ENCODE measurements at places on chromosomes 2 and 18.
A peak's percentile ranks its signal among the peaks of the same experiment; 100 is the strongest.

- peak; percentile 36 for DNase-seq
Measured at GRCh38 chr2:177541258-177541991, 148.9 kb downstream of the AGPS start.

- no peak for DNase-seq
Measured at GRCh38 chr18:12026562-12026961, 45.3 kb downstream of the IMPA2 start.

- DNase-seq: no peak
Measured at GRCh38 chr2:201208563-201209252, 25.8 kb downstream of the CASP10 start.

DNA sequence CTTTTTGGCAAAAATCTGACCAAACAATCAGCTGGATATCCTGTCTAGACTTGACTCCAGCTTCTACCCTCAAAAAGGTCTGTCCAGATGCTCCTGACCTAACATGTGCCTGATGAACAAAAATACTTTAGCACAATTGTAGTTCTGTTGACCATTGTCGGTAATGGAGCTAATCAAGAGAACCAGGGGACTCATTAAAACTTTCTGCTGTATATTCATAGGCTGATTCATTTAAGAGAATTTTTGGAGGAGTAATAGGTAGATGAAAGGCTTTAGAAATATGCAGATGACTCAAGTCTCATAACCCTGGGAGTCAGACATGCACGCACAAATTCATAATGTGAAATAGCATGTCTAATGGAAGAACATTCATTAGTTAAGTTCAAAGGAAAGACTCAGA, 514.2 kb downstream of the TXNL1 start:
- no peak for DNase-seq

- peak; percentile 50 for DNase-seq
Measured at GRCh38 chr2:127859712-127860085, 1.7 kb upstream of the POLR2D start.

- no peak for DNase-seq
Measured at GRCh38 chr2:238941262-238941792, 93.4 kb downstream of the TWIST2 start.

DNA sequence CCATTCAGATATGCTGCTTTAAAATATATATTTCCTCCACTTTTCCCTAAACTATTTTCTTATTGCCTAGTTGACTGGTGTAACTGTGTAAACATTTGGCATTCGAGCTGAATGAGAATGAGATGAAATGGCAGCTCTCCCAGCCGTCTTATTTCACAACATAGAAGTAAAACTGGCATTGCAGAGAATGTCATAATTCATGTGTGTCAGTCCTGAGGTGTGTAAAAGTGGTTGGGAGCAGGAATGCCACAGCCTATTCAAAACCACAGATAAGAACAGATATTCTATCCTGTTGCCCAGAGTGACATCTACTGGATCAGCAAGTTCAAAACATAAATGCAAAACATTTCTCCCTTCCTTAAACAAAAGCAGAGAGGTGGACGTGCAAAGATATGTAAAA, 565.5 kb upstream of the CHAC2 start:
- no peak for DNase-seq

DNA sequence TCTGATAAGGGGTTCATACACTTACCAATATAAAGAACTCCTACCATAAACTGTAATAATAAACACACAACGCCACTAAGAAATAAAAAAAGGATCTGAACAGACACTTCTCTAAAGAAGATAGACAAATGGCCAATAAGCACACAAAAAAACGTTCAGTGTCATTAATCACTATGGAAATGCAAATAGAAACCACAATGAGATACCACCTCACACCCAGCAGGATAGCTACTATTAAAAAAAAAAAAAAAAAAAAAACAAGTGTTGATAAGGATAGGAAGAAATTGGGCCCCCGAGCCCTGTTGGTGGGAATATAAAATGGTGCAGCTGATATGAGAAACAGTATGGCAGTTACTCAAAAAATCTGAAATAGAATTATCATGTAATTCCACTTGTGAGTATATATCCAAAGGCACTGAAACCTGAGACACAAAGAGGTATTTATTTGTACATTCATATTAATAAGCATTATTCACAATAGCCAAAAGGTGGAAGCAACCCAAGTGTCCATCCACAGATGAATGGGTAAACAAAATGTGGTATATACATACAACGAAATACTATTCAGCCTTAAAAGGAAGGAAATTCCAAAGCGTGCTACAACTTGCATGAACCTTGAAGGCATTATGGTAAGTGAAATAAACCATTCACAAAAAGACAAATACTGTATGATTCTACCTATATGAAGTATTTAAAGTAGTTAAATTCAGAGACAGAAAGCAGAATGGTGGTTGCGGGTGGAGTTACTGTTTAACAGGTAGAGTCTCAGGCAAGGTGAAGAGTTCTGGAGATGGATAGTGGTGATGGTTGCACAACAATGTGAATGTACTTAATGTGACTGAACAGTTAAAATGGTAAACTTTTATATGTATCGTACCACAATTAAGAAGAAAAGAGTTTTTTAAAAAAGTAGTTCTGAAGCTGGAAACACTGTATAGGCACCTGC, 17.9 kb downstream of the REV1 start:
- no peak for DNase-seq

DNA sequence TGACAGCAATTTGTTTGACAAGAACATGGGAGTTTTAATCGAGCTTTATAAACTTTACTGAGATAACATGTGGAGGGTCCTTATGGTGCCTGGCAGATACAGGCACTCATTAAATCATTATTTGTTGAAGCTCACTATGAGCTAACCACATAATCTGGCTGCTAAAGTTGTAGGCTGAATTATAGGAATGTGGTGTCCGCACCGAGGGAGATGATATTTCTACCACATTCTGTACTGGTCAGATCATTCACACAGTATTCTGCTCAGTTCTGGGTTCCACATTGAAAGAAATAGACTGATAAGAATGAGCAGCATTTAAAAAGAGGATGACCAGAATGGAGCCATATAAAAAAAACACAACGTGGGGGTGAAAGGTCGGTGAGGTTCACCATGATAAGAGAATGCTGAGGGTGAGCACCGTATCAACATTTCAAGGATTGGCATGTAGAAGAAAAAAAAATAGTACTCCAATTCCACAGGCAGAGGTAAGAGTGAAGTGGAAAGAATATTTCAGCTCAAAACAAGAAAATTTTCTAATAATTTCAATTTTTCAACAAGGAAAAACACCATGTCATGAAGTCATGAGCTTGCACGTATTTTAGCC, 54.4 kb downstream of the TMEFF2 start:
- no peak for DNase-seq

DNA sequence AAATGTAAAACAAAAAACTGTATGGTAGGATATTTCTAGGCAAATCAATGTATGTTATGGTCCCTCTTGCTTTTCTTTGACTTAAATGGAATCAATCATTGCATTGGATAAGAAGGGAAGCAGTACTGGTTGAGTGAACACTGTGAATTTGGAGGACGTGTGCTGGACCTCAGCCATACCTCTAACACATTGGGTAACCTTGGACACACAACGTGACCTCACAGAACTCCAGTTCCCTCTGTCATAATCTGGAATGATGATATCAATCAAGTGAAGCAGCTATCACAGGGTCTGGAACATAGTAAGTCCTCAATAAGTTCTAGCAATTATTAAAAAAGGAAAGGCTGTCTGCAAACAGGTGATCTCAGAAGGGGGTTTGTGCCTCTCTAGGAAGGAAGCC, 474.9 kb upstream of the TCF4 start:
- DNase-seq: no peak
